ENCODE measurements at places on chromosomes 12 and 14.

DNA sequence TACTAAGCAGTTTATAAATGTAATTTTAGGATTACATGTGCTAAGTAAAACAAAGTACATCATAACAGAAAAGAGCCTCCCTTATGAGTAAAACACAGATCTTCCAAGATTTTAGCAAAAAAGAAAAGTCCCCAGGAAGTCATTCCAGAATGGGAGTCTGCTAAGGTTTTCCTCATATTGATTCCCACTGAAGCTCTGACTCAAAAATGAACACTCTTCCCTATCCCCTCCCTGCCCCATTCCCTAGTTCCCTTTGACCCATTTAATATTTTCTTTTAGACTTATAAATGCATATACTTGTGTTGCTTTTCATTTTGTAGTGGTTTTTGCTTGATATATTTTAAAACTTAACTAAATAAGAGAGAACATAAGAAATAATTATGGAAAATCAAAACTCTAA lies 40.1 kb downstream of the PTGER2 start:
- DNase-seq, result no peak

GRCh38 chr12:98895086-98895651 lies 250.1 kb downstream of the APAF1 start:
- no peak for DNase-seq

DNA sequence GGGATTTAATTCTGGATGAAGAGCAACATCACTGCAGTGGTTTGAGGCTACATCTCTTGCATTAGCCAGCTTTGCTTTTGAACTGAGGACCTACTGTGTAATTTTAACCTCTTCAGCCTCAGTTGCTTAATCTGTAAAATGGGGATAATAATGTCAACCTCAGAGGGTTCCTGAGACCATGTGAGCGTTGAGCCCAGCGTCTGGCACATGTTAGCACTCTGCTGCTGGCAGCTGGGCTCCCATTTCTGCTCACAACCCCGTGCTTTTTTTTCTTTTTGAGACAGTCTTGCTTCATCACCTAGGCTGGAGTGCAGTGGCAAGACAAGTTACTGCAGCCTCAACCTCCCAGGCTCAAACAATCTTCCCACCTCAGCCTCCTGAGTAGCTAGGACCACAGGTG lies 31.6 kb downstream of the TESC start:
- no peak for DNase-seq

DNA sequence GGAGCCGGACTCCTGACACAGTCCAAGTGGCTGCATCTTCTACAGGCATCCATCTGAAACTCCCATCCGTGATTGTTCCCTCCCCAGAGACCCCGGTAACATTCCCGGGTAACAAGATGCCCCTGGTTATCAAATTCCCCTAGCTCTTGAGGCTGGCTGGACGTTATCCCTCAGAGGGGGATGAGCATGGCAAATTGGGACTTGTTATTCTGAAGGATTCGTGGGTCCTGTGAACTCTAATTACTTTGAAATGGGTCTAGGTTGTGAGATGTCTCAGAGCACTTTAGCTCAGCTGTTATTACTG lies 642 bp upstream of the PAN2 start:
- no peak for DNase-seq

- DNase-seq, result no peak
Measured at GRCh38 chr14:100675699-100676684, 50.7 kb upstream of the DLK1 start.

Measured in psoas muscle (tissue), 8 donors.